ENCODE measurements at places on chromosomes 11 and 22. TPM values are rescaled to one million over a fixed set of nuclear protein-coding genes. Genes with fewer than 3 reads are reported as not detected.

GRCh38 chr22:32385681-32386080, 26.4 kb downstream of the RTCB start:
- no peak for DNase-seq

Gene MPPED2
- total RNA-seq: not detected

Gene CASP5
- total RNA-seq: 0.55 TPM

Gene USP28
- total RNA-seq: 33.4 TPM

DNA sequence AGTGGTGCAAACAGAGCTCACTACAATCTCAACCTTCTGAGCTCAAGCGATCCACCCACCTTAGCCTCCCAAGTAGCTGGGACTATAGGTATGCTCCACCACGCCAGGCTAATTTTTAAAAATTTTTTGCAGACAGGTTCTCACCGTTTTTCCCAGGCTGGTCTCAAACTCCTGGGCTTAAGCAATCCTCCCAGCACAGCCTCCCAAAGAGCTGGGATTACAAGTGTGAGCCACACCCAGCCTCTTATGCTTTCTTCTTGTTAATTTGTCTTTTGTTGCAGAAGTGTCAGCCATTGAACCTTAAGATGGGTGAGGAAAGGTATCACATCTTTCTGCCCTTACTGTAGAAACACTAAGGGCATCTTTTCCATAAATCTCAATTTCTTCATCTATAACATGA, 34.9 kb downstream of the DENND5A start:
- DNase-seq: no peak

DNA sequence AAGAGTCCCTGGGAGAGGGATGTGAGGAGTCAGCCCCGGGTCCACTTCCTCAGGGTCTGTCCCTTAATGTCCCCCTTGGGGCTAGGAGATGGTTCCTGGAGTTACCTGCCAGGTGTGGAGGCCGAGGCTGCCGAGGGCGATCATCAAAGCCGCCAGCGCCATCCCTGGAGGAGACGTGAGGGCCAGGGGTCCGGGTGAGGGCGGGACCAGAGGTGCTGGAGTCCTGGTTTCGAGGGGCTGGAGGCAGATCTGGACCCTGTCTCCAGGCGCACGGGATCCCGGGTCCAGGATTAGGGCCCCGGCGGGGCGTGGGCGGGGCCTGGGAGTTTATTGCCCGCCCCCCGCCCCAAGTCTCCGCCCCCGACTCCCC, at the start of gene ART5:
TSS of gene ART5 (minus strand) at position 292 of the 370 bp plus-strand sequence. CDS start at position 162, 130 bp downstream.
- no peak for DNase-seq

GRCh38 chr22:28030473-28030872, 111.4 kb upstream of the PITPNB start:
- DNase-seq: no peak

- DNase-seq: no peak
These were observed 1.4 kb upstream of the TRMT2A start for GRCh38 chr22:20118300-20119020.

- no peak for DNase-seq
These were observed 18.2 kb upstream of the EMSY start for GRCh38 chr11:76426660-76427059.

GRCh38 chr22:49825436-49825835, 2.2 kb downstream of the BRD1 start:
- DNase-seq: no peak

GRCh38 chr11:90229791-90230190, 6.9 kb upstream of the CHORDC1 start:
- DNase-seq: no peak

Gene SULT4A1
- not detected for total RNA-seq

Gene KDELR3
- total RNA-seq: 10.9 TPM
